Stimulated activated CD4-positive, alpha-beta T cell treated with anti-CD3 and anti-CD28 coated beads, Interleukin-1b, Interleukin-23, amount 100 ng/mL, for 1 hour (primary cell): ENCODE measurements at places on chromosomes 2 and 18.

- DNase-seq: no peak
These were observed 20.9 kb upstream of the SMAD4 start for GRCh38 chr18:51009072-51009471.

DNA sequence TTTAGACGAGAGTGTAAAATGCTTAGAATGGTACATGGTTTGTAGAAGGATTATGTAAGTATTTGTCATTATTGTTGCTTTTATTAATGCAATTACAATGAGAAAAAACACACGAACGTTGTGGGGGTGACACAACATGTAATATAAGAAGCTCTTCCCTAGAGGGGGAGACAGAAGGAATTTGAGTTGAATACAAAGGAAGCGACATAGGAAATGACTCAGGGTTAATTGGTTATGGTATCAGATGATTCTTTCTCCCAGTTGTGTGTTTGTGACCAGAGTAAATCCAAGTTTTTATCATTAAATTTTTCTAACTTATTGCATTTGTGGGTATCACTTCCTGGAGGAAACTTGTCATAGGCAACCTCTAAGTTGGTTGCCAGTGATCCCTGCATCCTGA, 625.6 kb upstream of the CDH2 start:
- DNase-seq: no peak

DNA sequence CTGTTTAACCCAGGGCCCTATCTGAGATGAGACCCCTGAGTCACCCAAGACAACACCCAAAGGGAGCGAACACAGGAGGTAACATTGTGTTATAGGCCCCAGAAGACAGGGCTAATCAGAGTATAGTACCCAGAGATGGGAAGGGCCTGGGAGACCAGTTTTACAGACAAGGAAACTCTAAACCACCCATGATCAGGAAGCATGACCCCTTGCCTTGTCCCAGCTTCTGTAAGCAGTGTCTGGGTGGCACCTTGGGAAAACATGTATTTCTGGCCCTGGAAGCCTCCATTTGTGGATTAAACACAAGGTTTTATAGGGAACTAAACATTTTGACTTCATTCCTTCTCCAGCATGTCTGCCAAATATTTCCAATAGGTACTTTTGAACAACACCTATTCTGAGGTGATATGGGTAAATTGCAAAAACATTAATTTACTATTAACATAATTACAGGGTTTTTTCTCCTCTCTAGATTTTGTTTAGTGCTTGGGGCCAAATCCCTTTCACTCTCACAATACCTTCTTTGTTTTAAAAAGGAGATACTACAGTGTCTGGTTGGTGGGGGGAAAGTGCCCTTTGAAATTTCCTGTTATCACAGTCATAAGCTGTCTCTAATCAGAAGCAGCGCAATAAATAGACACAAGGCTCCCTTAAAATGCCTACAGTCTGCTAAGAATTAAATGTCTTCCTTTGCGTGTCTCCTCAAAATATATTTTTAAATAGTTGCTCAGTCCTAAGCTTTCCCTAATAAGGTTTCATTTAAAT, 341.1 kb downstream of the BCL11A start:
- DNase-seq: no peak

- no peak for DNase-seq
These were observed 122.4 kb upstream of the MAPRE2 start for GRCh38 chr18:34918856-34919255.

DNA sequence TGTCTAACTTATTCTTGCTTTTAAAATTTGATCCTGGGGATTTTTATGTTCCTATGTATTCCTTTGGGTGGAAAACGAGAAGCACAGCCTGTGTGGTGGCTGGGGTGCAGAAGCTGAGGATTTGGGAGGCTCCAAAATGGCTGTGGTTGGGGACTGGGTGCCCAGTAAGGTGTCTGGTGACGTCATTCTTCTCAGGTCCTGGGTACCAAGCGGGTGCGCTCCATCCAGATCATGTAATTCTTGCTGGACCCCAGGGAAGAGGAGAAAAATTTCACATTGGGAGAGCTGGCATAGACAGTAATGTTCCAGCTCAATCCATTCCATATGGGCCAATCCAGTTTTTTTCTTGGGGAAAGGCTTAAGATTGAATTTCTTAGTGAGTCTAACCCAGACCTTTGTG, 61.1 kb upstream of the THOC1 start:
- no peak for DNase-seq

DNA sequence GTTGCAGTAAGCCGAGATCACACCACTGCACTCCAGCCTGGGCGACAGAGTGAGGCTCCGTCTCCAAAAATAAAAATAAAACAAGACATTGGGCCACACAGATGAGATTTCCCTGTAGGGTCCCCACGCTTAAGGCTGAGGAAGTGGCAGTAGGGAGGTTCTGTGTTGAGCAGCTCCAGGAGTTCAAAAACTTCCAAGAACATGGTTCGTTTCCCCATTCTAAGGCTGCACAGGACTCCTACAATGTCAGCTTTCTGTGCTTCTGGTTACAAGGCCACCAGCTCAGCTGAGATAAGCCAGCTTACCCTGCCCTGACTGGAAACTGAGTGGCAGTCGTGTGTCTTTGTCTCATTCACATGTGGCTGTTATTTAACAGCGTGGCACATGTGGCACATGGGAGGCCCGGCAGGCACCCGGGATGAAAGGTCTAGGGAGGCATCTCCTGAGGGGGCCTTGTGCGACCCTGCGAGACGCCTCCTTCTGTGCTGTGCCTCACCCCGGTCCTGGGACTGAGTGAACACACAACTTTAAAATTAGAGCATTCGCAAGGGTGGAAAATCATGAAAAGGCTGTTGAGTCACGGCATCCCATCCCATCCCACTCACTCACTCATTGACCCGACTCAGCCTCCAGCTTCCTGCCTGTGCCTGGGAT, 7.7 kb downstream of the ITGB1BP1 start:
- no peak for DNase-seq

- no peak for DNase-seq
These were observed 359 bp downstream of the TGFBRAP1 start for GRCh38 chr2:105329197-105329554.

DNA sequence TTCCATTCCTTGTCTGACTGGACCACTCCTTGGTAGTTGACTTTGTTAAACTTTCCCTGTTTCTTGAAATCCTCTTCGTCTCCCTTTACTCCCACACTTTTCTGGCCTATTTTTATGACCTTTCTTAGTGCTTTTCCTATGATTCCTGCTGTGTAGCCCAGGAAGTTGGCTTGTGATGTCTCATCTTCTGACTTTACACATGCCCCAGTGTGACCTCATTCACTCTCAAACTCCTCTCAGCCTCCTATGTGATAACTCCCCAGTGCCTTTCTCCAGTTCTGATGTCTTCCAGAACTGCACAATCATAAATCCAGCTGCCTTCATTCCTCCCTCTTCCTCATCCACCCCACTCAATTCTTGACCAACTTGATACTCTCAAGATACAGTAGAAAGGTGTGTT, 407.6 kb downstream of the TGIF1 start:
- no peak for DNase-seq

DNA sequence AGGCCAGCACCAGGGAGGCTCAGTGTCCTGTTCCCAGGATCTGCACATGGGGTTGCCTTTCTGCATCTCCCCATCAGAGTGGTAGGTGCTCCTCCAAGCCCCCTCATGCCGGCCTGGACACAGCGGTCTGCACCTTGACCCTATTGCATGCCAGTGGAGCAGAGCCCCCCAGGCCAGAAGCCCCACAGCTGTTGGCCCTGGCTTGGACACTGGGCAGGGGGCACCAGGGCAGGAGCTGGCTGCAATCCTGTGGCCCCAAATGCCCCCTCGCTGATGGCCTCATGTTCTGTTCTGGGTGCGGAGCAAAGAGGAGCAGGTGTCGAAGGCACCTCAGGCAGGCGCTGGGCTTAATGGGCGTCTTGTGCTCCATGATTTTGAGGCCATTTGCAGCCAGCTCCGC, 62.7 kb downstream of the CCDC74A start:
- DNase-seq: no peak

DNA sequence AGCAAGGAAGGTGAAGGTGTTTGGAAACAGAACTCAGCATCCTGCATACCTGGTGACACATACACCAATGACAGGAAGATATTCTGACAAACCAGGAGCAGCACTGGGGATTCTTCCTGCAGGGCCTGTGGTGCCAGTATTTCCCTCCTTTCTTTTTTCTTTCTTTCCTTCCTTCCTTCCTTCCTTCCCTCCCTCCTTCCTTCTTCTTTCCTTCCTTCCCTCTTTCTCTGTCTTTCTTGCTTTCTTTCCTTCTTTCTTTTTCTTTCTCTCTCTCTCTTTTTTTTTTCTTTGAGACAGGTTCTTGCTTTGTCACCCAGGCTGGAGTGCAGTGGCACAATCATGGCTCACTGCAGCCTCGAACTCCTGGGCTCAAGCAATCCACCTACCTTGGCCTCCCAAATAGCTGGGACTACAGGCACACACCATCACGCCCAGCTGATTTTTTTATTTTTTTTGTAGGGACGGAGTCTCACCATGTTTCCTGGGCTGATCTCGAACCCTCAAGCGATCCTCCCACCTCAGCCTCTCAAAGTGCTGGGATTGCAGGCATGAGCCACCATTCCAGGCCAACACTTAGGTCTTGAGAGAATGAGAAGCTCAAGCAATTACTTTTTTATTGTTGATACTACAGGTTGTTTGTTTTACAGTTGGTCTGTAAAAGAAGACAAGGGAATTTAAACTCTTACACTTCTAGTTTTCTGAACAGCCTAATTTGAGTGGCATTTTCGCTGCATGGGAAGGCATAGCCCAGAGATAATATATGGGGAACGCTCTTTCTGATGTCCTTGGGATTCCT, 54.7 kb upstream of the GATA6 start:
- no peak for DNase-seq

- no peak for DNase-seq
These were observed 2.6 kb upstream of the HNRNPLL start for GRCh38 chr2:38605298-38605830.

DNA sequence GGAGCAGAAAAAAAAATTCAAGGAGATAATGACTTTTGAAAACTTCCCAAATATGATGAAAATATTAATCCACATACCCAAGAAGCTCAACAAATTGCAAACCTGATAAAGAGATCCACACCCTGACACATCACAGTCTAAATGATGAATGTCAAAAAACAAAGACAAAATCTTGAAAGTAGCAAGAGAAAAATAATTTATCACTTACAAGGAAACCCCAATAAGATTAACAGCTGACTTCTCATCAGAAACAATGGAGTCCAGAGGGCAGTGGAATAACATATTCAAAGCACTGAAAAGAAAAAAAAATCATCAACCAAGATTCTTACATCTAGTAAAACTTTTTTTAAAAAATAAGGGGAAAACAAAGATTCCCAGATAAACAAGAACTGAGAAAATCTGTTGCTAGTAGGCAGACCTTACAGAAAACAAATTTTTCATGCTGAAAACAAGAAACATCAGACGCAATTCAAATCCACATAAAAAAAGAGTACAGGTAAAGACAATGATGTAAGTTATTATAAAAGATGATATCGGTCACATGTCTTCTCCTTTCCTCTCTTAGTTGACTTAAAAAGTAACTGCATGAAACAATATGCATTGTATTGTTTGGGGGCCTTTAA, 21.3 kb downstream of the SLC66A2 start:
- DNase-seq: no peak

GRCh38 chr2:172333235-172333977, 94.0 kb upstream of the ITGA6 start:
- DNase-seq: no peak

- DNase-seq: no peak
These were observed 131.7 kb downstream of the RAB3GAP1 start for GRCh38 chr2:135183822-135184221.

GRCh38 chr2:241573741-241574140, 15.2 kb downstream of the BOK start:
- no peak for DNase-seq

- no peak for DNase-seq
These were observed 33.9 kb upstream of the DOCK10 start for GRCh38 chr2:225076125-225076524.

- DNase-seq: no peak
These were observed 178.7 kb downstream of the ANTXR1 start for GRCh38 chr2:69191634-69192033.

DNA sequence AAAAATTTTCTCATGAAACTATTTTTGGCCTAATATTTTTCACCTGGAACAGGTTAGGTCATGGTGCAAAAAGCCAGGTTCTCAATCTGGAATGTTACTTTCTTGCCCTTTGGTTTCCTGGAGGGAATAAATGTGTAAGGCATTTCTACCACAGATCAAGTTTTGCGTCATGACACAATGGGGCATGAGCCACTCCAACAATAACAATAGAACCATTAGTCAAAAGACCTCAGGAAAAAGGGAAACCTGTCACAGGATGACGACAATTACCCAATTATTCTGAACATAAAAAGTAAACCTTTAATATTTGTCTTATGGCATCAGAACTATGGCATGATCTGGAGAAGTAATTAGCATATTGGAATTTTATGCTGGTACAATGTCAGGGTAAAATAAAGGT, 88.2 kb upstream of the HNRNPA3 start:
- DNase-seq: no peak

DNA sequence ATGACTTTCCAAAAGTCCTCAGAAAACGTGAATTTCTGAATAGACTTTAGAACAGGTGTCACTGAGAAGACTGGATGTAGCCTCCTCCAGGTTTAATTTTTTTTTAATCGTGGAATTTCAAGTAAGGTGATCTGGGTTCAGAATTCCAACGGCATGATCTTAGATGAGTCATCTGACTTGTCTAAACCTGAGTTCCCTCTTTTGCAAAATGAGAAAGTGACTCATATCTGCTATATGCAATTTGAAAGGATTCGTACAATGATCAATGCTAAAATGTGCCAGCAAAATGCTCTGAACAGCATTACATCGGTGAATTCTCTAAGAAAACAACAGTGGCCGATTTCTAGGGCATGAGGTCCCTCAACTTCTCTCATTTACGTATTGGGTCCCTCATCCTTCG, 69.1 kb upstream of the ZNF516 start:
- no peak for DNase-seq

- no peak for DNase-seq
These were observed 30.3 kb downstream of the MOGAT1 start for GRCh38 chr2:222701721-222702131.

DNA sequence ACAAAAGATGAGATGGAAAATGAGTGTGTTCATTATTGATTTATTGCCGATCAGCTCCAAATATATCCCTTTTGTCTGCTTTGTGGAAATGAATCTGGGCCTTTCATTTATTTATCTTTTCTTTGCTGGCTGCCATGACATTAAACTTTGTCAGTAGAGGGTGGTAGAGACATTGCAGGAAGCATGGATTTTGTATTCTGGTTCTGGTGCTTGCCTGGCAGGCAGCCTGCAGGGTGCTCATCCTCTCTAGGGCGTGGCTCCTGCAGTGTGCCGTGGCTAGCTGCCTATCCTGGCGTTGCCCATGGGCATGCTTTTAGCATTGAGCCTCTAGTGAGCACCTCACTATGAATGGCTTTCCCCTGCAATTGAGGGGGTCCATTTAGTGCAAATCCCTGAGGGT, 593.1 kb downstream of the RNF144A start:
- DNase-seq: no peak
